NCI-H2107 (cell line): ENCODE measurements at places on chromosomes 16 and 17.

- DNase-seq = no peak
These were observed 85.0 kb upstream of the ATF7IP2 start for GRCh38 chr16:10300905-10301304.

- no peak for DNase-seq
These were observed 72.0 kb downstream of the SOX9 start for GRCh38 chr17:72192800-72193192.

DNA sequence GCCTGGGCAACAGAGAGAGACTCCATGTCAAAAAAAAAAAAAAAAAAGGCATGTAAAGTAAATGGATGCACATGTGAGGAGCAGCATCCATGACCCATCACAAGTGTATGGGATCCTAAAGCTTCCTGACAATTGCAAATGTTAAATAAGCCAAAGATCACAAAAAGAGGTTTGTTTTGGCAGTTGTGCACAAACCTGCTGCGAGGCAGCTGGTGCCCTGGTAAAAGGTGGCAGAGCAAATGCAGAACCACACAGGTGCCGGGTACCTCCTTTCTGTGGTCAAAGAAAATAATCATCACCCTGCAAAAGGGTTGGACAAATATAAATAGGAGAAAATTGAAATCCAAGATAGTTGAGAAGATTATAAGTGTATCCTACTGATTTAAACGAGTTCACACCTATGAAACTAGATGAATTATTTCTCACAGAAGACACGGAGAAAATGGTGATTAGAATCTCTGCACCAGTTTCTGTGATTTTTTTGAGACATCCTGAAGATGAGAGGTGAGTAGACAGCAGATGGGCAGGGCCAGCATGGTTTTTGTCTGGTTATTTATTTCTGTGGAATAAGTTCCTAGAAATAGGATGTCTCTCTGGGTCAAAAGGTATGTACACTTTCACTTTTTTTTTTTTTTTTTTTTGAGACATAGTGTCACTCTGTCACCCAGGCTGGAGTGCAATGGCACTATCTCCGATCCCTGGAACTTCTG, 291.3 kb downstream of the CDH13 start:
- no peak for DNase-seq

GRCh38 chr17:8742819-8743218, 1.8 kb downstream of the CCDC42 start:
- DNase-seq = no peak

GRCh38 chr17:38671939-38672720, 2.6 kb downstream of the EPOP start:
- no peak for DNase-seq

DNA sequence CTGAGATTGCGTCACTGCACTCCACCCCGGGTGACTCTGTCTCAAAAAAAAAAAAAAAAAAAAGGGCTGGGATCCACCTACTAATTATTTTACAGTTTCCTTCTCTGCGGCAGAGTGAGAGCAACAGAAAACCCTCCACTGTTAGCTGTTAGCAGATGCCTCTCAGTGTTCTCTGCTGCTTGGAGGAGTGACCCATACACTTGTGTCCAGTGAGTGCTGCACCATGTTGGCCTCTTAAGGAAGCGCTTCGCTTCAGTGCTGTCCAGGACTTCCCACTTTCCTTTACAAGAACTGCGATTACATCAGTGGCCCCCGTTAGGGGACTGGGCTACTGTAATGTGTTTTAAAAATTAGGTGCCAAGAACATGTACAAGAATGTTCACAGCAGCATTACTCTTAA, 18.4 kb upstream of the CLEC18B start:
- DNase-seq = no peak

GRCh38 chr16:66513111-66513723, 36.7 kb downstream of the TK2 start:
- DNase-seq = no peak

- no peak for DNase-seq
These were observed 30.0 kb upstream of the KDM6B start for GRCh38 chr17:7803981-7804380.

- DNase-seq = no peak
These were observed 186.6 kb downstream of the PMP22 start for GRCh38 chr17:15078570-15078969.
